ENCODE measurements at places on chromosomes 2 and 18.
A peak's percentile ranks its signal among the peaks of the same experiment; 100 is the strongest.

GRCh38 chr2:136130045-136130444, 12.1 kb upstream of the CXCR4 start:
- no peak overlapping the region for H3K4me3 ChIP-seq
- H3K27me3 ChIP-seq, result peaks cover 10% of the 10 kb centered on the region
- no peak for DNase-seq

GRCh38 chr2:158616480-158617000, 159.8 kb downstream of the PKP4 start:
- peaks cover 5% of the 10 kb centered on the region for H3K4me1 ChIP-seq
- H3K27ac ChIP-seq, result no peak overlapping the region
- no peak overlapping the region for H3K4me3 ChIP-seq
- H3K27me3 ChIP-seq, result no peaks in the 10 kb centered on the region

DNA sequence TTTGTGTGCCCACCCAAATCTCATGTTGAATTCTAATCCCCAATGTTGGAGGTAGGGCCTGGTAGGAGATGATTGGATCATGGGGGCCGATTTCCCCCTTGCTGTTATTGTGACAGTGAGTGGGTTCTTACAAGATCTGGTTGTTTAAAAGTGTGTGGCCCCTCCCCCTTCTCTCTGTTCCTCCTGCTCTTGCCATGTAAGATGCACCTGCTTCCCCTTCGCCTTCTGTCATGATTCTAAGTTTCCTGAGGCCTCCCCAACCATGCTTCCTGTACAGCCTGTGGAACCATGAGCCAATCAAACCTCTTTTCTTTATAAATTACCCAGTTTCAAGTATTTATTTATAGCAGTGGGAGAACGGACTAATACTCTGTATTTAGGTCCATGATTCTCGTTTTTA, 588.1 kb downstream of the DCDC2C start:
- H3K4me3 ChIP-seq, result no peak overlapping the region
- H3K27me3 ChIP-seq, result no peaks in the 10 kb centered on the region
- DNase-seq, result no peak
- no peaks in the 10 kb centered on the region for H3K36me3 ChIP-seq
- H3K4me1 ChIP-seq, result no peaks in the 10 kb centered on the region

DNA sequence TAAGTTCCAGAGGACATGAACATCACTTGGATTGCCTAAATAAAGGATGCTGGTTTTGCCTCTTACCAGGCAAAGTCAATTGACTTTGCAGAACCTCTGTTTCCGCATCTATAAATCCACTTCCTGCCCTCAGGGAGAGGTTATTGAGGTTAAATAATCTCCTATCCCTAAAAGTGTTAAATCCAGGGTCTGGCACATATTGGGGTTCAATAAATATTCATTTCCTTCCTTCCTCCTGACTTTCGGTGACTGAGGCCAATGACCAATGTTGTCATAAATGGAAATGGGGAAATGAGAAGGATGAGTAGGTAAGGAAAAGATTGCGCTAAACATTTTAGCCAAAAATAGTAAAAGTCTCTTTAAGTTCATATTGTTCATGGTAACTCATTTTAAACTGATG, 16.0 kb downstream of the BCL2 start:
- no peaks in the 10 kb centered on the region for H3K27me3 ChIP-seq
- H3K4me1 ChIP-seq, result no peaks in the 10 kb centered on the region
- H3K4me3 ChIP-seq, result no peak overlapping the region
- DNase-seq, result no peak

DNA sequence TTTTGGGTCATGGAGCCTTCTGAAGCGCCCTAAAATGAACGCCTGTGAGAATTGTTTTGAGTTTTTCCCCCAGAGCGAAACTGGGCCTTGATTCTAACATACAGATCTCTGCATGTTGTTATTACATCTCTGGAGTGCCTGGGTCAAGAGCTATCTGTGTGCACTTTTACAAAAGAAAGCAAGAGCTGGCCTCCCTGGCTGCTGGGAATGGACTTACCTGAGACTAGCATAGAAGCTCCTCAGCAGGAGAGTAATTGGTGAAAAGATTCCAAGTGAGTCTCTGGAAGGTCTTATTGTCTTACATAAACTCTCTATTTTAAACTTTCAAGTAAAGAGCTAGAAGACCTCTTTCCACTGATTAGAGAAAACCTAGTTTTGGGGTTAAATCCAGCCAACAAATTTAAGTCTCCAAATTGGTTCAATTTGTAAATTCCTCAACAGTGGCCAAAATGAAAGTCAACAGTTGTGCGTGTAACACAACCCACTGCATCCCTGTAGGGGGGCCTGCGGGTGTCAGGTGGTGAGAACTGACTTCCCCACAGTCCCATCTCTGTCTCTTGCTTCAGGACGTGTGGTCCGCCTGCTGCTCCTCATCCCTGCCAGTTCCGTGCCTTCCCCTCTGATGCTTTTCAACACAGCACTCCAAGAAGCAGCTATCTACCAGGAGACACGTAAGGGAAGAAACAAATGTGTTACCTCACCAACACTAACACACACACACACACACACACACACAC, 206.1 kb downstream of the SH3BP4 start:
- no peak for DNase-seq
- no peak overlapping the region for H3K4me3 ChIP-seq
- H3K4me1 ChIP-seq, result no peaks in the 10 kb centered on the region
- no peak overlapping the region for H3K27ac ChIP-seq
- H3K36me3 ChIP-seq, result no peaks in the 10 kb centered on the region

GRCh38 chr2:240319855-240320203, 115.6 kb upstream of the GPC1 start:
- no peak overlapping the region for H3K4me3 ChIP-seq
- no peaks in the 10 kb centered on the region for H3K4me1 ChIP-seq
- no peak for DNase-seq

DNA sequence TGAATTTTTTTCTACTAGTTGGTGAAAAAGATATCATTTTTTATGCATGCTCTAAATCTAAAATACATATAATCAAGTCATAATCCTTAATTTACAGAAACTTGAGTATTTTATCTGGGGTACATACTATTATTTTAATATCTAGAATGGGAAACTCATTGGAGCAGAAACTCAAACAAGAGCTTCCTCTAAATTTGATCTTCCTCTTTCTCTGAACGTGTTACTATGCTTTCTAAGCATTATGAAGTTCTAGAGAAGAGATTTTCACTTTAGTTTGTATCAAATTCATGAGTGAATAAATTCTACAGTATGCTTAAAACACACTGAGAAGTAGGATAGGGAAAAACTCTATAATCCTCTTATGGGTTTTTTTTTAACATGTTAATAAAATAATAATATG, 20.6 kb upstream of the SLC38A11 start:
- H3K27ac ChIP-seq, result no peak overlapping the region
- H3K4me3 ChIP-seq, result no peak overlapping the region
- no peaks in the 10 kb centered on the region for H3K27me3 ChIP-seq
- H3K36me3 ChIP-seq, result no peaks in the 10 kb centered on the region
- no peak for DNase-seq

- H3K36me3 ChIP-seq, result no peaks in the 10 kb centered on the region
- no peak overlapping the region for H3K4me3 ChIP-seq
- H3K4me1 ChIP-seq, result no peaks in the 10 kb centered on the region
- no peak for DNase-seq
- no peaks in the 10 kb centered on the region for H3K27me3 ChIP-seq
These were observed 410.4 kb downstream of the MEIS1 start for GRCh38 chr2:66845307-66845706.

GRCh38 chr18:47531717-47532116, 280.3 kb upstream of the SKOR2 start:
- H3K4me1 ChIP-seq, result no peaks in the 10 kb centered on the region
- no peak for DNase-seq
- H3K27ac ChIP-seq, result no peak overlapping the region
- no peaks in the 10 kb centered on the region for H3K27me3 ChIP-seq
- no peak overlapping the region for H3K4me3 ChIP-seq

DNA sequence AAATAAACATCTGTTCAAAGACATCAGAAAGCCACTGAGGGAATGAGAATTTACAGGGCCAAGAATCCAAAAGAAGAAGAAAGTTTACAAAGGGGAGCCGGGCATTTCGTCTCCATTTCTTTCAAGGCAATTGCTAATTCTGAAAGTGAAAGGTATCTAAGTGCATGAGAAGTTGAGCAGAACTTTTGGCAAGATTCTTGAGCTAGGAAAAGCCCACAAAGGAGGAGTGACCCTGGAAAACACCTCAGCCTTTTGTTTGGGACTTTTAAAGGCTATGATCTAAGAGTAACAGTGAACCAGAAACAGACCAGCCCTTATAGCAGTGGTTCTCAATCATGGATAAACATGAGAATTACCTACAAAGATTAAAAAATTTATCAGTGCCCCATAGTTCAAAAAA, 87.4 kb downstream of the MDH1 start:
- no peaks in the 10 kb centered on the region for H3K36me3 ChIP-seq
- no peaks in the 10 kb centered on the region for H3K4me1 ChIP-seq
- DNase-seq, result no peak
- H3K4me3 ChIP-seq, result no peak overlapping the region

- peak overlapping the region; percentile 42 for H3K4me3 ChIP-seq
- no peaks in the 10 kb centered on the region for H3K27me3 ChIP-seq
- H3K36me3 ChIP-seq, result no peaks in the 10 kb centered on the region
- H3K4me1 ChIP-seq, result peaks cover 24% of the 10 kb centered on the region
These were observed 201.1 kb upstream of the FBXO11 start for GRCh38 chr2:48107326-48107925.

DNA sequence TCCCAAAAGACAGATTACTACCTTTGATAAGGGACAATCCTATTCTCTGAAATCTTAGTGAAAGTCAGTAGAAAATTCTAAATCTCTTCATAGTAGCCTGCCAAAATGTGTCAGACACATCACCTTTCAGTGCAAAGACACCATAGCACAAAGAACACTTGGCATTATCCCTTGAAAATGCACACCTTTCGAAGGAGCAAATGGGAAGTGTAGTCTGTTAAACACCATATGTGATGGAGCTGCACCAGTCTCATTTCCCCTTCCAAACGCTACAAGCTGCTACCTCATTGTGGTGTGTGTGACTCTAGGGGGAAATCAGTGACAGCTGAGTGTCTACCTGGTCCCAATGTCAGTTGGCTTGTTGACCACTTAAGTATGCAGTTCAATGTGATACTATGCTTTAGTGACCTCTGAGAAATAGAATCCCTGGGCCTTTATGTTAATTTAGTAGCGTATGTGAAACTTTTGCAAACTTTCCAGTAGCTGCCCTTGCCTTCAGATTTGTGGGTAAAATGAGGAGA, 551.7 kb downstream of the ARHGAP15 start:
- H3K36me3 ChIP-seq, result no peaks in the 10 kb centered on the region
- no peaks in the 10 kb centered on the region for H3K4me1 ChIP-seq

DNA sequence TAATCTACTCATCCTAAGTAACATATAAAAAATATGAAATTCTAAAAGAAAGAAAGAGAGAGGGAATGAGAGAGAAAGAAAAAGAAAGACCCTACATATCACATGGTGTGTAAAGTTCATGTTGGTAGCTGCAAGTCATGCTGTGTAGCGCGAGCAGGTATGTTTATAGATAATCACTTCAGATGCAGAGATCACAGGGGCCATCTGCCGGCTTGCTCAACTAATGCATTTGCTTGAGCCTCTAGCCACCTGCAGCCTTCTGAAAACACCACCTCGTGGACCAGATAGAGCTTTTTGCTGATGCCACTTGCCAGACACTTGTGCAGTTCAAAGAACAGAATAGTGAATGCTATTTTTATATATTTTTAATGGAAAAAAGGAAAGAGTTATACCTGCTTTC, 37.6 kb downstream of the CDH7 start:
- H3K4me1 ChIP-seq, result no peaks in the 10 kb centered on the region
- no peak overlapping the region for H3K27ac ChIP-seq
- no peaks in the 10 kb centered on the region for H3K36me3 ChIP-seq
- no peak overlapping the region for H3K4me3 ChIP-seq
- DNase-seq, result no peak

DNA sequence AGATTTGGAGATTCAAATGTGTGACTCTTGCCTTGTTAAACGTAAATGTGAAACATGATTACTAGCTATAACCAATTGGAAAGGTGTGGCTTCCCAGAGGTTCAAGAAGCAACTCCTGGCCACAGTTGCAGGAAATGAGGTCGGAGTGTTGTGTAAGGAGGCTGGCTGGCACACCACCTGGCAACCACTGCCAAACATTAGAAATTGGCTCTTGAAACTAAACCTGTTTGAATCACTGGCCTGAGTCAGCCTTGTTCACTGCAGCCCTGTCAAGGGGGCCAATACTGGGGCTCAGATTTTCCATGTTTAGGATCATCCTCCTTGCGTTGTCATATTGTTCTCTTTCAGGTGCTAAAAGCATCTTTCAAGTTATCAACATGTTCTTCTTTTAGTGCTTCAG, 206.3 kb downstream of the ARL6IP6 start:
- no peak overlapping the region for H3K27ac ChIP-seq
- no peak for DNase-seq
- no peaks in the 10 kb centered on the region for H3K36me3 ChIP-seq

GRCh38 chr2:127984551-127984950, 43.3 kb downstream of the SAP130 start:
- no peak for DNase-seq
- no peaks in the 10 kb centered on the region for H3K36me3 ChIP-seq
- H3K27ac ChIP-seq, result no peak overlapping the region
- no peaks in the 10 kb centered on the region for H3K4me1 ChIP-seq

DNA sequence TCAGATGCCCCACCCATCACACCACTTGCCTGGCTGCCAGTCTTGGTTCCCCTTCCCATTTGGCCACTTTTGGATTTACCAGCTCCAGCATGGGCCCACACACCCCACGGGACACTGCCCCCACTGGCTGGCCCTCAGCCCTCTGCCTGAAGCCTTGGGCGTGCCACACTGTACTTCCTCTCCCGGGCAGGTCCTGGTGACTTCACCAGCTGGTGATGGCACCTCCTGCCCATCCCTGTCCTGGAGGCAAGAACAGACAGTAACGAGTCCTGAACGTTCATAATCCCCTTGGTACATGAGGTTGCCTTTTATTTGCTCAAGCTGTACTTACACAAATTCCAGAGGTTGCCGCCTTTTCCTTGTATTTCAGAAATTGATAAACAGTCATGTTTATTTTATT, 81.1 kb downstream of the TMEM17 start:
- H3K4me1 ChIP-seq, result no peaks in the 10 kb centered on the region

GRCh38 chr2:209076151-209076550, 347.7 kb upstream of the MAP2 start:
- no peaks in the 10 kb centered on the region for H3K4me1 ChIP-seq
- no peaks in the 10 kb centered on the region for H3K27me3 ChIP-seq
- no peaks in the 10 kb centered on the region for H3K36me3 ChIP-seq
- no peak overlapping the region for H3K27ac ChIP-seq
- no peak overlapping the region for H3K4me3 ChIP-seq

DNA sequence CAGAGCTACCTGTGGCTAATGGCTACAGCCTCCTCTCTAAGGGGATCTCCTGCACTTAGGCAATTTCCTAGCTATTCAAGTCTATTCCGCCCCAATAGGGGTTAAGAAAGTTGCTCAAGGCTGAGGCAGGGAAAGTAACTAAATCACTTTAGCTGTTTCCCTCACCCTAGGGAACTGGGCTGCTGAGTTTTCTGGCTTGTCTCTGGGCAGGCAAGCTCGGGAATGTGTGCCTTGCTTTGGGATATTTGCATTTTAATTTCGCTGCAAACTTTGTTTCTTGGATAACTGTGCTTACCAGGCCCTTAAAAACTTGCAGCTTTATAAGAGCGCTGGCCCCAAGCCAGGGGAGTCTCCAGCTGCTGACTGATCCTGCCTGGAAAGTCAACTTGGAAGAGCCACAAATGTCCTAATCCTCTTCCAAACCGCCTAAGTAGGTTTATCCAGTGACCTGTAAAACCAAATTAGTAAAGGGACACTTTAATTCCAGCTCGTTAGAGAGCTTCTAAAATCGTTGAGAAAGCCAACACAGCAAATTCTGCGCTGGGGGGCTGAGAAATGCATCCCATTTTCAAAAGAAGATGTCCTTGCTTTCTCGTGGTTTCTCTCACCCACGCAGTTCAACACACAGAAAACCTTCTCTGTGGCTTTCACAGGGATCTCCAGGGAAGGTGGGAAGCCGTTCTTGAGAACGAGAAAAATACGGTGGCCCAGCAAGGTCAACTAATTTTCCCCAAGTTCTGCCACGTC, 59.5 kb upstream of the SP3 start:
- DNase-seq, result no peak
- H3K27me3 ChIP-seq, result no peaks in the 10 kb centered on the region
- no peaks in the 10 kb centered on the region for H3K4me1 ChIP-seq
- H3K4me3 ChIP-seq, result no peak overlapping the region
- H3K27ac ChIP-seq, result no peak overlapping the region
